Putamen (tissue), 1 donor: ENCODE measurements at places on chromosomes 13 and 19.

DNA sequence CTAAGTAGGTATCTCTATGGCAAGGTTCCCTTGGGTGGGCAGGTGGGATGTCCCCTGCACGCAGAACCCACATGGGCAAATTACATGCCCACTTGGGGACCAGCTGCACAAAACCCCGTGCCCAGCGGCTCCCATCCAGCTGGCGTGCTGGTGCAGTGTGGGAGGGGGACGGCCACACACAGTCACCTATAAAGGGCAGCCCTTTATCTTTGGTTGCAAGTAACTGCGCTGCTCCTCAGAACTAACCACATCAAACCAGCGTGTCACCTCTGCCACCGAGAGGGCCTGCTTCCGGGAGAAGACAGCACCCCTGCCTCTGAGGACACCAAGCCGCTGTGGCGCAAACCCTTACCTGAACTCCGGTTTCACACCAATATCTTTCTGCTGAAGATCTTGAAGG, 32.2 kb downstream of the ANKRD27 start:
- no peak for DNase-seq

GRCh38 chr13:45705918-45706317, 3.8 kb downstream of the CBY2 start:
- DNase-seq: no peak

GRCh38 chr19:17264641-17264979, at the start of gene USHBP1:
Gene USHBP1, minus strand, starts transcription at chr19:17264745. Its CDS starts 446 bp downstream, at chr19:17264299.
- DNase-seq: no peak

DNA sequence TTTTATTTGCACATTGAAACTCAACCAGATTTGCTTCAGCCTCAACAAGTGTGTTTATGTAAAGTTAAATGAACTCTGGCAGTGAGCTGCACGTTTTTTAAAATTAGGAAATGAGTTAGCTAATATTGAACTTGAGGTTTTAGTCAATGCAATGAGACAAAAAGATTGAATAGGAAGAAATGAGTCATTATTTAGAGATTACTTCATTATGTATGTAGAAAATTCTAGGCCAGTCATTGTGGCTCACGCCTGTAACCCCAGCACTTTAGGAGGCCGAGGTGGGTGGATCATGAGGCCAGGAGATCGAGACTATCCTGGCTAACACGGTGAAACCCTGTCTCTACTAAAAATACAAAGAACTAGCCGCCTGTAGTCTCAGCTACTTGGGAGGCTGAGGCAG, 22.8 kb upstream of the CD70 start:
- no peak for DNase-seq
